ENCODE measurements at places on chromosomes 11 and 22. TPM values are rescaled to one million over a fixed set of nuclear protein-coding genes. Genes with fewer than 3 reads are reported as not detected.
A peak's percentile ranks its signal among the peaks of the same experiment; 100 is the strongest.

GRCh38 chr11:36150986-36151385, 138.2 kb downstream of the COMMD9 start:
- DNase-seq = no peak

Gene EMSY
- total RNA-seq = 20.3 TPM

- DNase-seq = no peak
Measured at GRCh38 chr11:22433094-22433455, 94.9 kb downstream of the SLC17A6 start.

DNA sequence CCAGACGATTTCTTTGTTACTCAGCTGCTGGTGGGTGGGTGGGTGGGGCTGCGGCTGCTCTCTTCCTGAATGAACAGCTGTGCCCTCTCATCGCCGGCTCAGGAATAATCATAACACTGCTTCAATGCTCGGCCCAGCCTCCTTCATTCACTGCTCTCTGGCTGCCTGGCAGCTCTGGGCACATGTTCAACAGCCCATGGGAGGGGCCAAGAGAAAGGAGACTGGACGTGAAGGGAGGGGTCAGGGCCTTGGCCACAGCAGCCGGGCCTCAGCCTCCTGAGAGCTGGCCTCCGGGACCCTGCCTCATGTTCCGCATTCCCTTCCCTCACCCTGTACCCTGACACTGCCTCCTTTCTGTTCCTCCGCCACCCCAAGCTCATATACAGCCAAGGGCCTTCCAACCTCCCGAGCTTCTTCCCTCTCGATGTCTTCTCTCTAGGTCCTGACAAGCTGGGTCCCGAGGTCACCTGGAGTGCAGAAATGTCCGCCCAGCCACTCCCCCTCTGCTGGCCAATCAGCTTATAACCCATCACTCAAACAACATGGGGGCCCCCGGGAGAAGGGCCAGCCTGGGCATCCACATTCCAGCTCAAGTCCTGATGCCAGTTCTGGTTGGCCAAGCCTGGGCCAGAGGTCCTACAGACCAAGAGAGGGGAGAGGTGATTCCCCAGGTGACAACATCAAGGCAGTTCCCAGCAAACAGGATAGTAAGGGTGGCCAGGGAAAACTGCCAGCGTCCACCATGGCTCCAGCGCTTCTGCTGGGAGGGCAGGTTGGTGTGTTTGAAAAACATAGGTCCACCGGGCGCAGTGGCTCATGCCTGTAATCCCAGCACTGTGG, 3.2 kb upstream of the CSDC2 start:
- DNase-seq = no peak

- no peak for DNase-seq
Measured at GRCh38 chr22:29697853-29698598, 21.8 kb upstream of the CABP7 start.

Gene SLC5A4
- not detected for total RNA-seq

DNA sequence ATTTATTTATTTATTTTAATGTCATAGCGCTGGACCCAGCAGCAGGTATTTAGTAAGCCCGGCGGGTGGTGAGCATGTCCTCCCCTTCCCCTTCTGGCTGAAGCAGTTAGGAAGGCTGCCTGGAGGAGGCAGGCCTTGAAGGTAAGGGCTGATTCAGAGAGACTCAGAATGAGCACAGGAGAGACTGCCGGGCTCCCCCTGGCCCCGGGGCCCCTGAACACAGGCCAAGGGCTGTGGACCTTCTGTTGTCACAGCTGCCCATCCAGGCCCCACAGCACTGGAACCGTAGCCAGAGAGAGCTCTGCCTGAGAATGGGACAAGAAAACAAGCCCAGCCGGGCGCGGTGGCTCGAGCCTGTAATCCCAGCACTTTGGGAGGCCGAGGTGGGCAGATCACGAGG, 52.8 kb downstream of the KCNJ4 start:
- DNase-seq = no peak

GRCh38 chr11:63537293-63538101, 889 bp downstream of the PLAAT4 start:
- DNase-seq = peak; percentile 62

GRCh38 chr11:27285761-27286160, 77.3 kb downstream of the CCDC34 start:
- DNase-seq = no peak

DNA sequence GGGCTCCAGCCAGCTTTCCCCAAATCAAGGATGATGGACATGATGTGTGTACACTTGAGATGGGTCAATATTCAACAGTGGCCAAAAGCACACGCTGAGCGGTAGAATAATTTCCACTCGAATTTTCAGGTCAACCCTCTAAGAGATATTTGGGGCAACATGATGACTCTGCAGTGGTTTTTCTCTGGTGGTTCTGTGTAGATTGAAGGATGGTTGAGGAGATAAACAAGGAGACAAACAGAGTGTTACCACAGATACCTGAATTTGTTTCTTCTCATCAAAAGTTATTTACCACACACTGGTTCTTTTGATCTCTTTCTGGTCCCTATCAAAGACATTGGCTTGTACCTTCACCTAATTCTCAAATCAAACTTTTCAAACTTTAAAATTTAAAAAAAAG, 242.0 kb downstream of the ETS1 start:
- DNase-seq = no peak

DNA sequence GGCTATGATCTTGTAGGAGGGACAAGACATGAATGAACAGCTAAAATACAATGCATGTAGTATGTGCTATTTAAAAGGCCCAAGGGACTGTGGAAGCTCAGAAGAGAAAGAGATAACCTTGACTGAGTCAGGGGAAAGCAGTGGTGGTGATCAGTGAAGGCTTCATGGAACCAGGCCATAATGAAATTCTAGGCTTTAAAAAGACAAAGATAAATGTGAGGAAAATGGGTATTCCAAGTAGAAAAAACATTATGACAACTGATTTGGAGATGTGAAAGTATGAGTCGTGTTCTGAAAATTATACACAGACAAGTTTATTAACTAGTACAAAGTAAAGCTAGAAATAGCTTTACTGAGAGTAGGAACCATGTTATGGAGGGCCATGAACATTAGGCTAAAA, 189.8 kb downstream of the SOX6 start:
- DNase-seq = no peak

Gene SLC25A18
- total RNA-seq = 22.2 TPM

DNA sequence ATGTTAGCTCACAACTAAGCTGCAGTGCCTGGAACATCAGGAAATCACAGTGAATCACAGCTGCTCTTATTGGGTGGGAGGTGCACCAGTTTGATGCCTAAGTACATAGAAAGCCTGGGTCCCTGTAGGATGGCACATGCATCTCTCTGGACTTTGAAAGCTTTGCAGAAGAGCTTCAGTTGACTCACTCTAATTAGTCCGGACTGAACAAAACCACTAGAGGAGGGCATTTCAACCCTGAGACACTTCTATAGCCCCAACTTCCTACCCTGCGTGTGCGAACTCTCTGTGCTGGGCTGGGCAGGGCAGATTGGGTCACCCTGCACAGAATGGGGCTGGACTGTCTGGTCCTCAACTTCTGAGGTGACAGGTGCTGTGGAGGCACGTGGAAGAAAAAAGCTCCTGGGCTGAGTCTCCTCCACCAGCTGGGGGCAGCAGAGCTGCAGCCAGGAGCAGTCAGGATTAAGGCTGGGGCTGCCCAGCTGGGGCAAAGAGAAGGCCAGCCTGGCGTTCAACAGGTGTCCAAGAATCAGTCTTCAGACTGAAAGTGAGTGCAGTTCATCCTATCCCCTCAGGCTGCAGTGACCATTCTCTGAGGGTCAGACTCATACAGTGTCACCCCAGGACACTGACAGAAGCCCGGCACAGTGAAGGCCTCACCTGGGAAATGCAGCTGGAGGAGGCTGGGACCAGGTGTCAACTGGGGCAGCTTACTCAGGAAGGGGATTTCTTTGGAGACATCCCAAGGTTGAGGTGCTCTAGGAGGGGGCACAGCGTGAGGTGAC, 22.1 kb downstream of the GGTLC2 start:
- no peak for DNase-seq

Gene RIC3
- 2.2 TPM for total RNA-seq

- DNase-seq = no peak
Measured at GRCh38 chr11:134730561-134731212, 318.6 kb upstream of the B3GAT1 start.

Gene THY1
- 0.70 TPM for total RNA-seq

- DNase-seq = peak; percentile 70
Measured at GRCh38 chr11:67265633-67266448, 432 bp upstream of the GRK2 start.

Gene DTX4
- 0.91 TPM for total RNA-seq

Gene CEND1
- 0.20 TPM for total RNA-seq

Gene SLC22A6
- not detected for total RNA-seq

DNA sequence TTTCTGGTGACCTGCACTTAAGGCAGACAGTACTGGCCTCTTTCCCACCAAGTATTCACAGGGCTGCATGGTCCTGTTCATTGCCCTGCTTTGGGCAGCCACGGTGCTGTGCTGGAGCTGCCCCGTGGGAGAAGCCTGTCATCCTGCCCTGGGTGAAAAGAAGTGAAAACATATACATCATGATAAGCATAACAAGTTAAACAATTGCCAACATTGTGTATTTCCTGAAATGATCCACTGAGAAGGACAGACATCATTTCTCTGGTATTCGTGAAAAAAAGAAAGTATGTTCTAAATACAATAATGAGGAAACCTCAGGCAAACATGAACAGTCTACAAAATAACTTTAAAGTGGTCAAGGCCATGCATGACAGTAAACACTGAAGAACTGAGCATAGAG, 393.1 kb downstream of the TMEM135 start:
- no peak for DNase-seq

Gene TEX54
- total RNA-seq = not detected

Gene ARHGAP1
- total RNA-seq = 21.4 TPM

DNA sequence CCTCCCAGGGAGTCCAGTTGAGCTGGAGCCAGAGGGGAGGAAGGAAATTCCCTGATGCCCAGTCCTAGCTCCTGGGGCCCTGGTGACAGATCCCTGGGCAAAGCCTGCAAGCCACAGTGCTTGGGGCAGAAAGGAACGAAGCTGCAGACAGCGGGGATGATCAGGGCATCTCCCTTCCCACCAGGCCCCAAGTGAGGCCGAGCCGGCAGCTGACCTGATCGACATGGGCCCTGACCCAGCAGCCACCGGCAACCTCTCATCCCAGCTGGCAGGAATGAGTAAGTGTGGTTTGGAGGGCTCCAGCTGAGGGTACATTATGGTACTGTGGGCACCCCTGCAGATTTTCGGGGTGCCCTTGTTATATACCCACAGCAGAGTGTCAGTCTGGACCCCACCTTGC, 33.5 kb downstream of the TOM1 start:
- DNase-seq = no peak

DNA sequence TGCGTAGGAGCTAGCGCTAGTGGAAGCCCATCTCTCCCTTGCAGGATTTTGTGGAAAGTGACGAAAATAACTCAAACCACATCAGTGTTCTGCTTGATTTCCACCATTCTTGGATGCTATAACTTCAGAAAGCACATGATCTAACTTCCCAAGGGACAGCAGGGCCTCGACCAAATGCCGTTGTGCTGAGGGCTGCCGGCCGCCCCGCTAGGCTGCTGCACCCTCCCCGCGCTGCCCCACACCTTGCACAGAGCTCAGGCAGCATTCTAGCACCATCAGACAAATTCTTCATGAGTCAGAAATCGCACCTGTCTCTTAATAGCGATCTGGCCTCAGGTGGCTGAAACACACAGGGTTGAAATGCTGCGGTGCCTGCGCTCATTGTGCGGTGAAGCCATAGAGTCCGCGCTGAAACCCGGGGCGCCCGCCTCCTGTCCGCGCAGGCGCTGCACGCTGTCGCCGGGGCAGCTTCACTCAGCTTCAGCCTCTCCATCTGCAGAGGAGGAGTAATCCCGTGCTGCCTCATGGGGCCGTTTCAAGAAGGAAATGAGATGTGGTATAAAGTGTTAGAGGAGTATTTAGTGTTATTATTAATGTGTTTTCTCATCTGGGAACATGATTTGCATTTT, 59.2 kb upstream of the B3GAT1 start:
- no peak for DNase-seq

Gene QSER1
- total RNA-seq = 13.1 TPM

GRCh38 chr11:108902027-108902469, 237.2 kb downstream of the DDX10 start:
- DNase-seq = no peak

DNA sequence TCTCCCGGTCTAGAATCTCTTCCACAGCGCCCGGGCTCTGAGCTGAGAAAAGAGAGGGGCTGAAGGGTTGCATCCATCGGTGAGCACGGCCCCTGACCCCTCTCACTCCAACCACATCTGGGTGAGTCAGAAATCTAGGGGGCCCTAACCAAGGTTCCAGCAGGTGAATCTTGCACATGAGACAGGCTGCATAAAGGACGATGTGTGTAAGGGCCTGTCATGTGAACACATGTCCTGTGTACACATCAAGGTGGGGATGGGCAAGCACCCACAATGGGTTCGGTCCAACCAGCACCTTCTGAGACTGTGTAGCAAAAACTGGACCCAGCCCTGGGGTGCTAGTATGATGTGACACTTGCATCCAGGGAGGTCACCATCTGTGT, 1.2 kb downstream of the BET1L start:
- DNase-seq = no peak

DNA sequence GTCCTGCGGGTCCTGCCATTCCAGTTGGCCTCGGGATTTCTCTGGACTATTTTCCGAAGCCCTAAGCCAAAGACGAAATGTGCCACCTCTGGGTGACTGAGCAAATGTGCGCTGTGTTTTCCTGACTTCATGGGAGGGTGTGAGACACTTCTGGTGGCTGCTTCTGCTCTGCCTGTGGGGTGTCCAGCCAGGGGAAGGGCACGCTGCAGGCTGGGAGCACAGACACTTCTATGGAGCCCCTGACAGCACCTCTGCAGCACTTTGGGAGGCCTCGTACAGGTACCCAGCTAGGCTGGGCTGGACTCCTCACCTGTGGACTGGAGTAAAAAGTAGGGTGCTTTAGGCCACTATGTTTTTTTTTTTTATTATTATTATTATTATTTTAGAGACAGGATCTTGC, 17.7 kb downstream of the TANGO2 start:
- no peak for DNase-seq

DNA sequence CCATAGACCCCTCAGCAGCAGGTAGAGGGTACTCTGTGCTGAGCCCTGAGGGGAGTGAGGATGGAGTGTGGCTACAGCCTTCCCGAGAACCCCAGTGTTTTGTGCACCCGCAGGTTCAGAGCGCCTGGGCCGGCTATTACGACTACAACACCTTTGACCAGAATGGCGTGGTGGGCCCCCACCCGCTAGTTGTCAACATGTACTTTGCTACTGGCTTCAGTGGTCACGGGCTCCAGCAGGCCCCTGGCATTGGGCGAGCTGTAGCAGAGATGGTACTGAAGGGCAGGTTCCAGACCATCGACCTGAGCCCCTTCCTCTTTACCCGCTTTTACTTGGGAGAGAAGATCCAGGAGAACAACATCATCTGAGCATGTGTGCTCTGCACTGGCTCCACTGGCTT, 5.6 kb upstream of the TIRAP start:
- DNase-seq = no peak

DNA sequence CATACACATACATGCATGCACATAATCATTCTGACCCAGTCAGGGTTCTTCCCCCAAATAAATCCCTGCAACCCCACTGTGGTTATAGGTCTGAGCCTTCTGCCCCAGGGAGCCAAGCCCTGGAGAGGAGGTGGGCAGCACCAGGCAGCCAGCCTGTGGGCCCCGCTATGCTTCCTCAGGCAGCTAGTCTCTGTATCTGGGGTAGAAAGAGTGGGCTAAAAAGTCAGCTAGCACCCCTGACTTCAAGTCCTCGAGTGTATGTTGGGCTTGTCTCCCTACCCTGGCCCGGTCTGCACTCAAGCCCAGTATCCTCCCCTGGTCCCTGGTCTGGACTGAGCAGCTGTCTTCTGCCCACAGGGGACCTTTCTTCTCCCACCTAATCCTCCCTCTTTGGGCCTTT, 28.0 kb downstream of the KCNQ1OT1 start:
- DNase-seq = no peak

Data from gastrocnemius medialis (tissue), 4 donors.